T-helper 22 cell (primary cell): ENCODE measurements at places on chromosomes 7 and 10.

DNA sequence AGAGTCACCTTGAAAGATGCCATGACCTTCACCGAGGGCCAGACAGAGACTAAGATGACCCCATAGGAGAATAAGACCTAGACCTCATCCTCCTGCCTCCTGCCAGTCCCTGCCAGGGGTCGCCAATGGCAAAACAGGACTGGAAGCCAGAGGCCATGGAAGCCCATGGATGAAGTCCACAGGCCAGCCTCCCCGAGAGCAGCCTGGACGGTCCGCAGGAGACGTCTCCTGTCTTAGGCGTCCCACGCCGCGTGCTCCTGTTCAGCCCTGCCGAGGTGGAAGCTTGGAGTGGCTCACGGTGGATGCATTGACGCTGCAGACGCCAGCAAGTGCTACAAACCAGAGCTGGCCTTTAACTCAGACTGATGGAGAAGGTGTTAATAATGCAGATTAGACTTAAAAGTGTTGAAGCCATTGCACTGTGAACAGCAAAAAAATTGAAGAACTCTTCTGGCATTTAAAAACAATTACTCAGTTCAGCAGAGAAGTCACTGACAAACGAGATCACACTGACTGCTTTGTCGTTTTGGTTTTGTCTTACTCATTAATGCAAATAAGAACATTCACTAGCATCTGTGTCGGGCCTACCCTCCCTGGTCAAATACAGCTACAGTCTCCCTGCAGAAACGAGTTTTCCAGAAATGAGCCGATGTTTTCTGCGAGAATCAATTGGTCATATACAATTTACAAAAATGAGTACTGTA, 38.1 kb upstream of the FAM20C start:
- no peak for DNase-seq

DNA sequence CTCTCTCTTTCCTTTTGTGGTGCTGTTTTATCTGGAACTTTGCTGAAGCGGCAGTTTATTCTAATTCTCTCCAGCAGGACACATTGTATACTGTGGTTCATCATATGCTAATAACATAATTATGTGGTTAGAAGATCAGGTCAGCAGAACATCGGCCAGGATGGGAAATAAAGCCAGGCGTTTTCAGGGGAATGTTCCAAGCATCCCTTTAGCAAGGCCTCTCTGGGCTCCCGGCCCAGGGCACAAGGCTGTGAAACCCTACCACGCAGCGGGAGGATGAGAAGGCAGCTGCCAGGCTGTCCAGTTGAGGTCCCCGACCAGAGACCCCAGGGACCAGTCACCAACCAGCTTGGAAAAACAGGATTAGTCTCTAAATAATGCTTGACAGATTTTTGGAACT, 112.2 kb upstream of the GALNT17 start:
- DNase-seq: no peak

GRCh38 chr7:1853431-1853985, 183.4 kb downstream of the ELFN1 start:
- no peak for DNase-seq

DNA sequence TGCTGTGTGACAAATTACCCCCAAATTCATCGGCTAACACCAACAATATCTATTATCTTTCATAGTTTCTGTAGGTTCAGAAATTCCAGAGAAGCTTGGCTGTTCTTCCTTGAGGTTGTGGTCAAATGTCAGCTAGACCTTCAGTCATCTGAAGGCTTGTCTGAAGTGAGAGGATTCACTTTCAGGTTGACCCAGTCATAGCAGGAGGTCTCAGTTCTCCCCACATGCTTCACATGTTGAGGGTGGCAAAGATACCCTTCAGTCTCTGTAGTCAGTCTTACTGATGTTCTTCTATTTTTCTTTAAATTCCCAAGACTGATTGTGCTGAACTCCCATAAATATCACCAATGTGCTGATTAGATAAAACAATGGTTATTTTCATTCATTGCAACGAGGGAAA, 1692.0 kb downstream of the REEP3 start:
- no peak for DNase-seq

- no peak for DNase-seq
Measured at GRCh38 chr7:13312307-13312706, 624.9 kb downstream of the ARL4A start.

- no peak for DNase-seq
Measured at GRCh38 chr10:1526436-1527055, 210.8 kb downstream of the ADARB2 start.

- no peak for DNase-seq
Measured at GRCh38 chr10:18449611-18450026, 201.8 kb downstream of the NSUN6 start.

DNA sequence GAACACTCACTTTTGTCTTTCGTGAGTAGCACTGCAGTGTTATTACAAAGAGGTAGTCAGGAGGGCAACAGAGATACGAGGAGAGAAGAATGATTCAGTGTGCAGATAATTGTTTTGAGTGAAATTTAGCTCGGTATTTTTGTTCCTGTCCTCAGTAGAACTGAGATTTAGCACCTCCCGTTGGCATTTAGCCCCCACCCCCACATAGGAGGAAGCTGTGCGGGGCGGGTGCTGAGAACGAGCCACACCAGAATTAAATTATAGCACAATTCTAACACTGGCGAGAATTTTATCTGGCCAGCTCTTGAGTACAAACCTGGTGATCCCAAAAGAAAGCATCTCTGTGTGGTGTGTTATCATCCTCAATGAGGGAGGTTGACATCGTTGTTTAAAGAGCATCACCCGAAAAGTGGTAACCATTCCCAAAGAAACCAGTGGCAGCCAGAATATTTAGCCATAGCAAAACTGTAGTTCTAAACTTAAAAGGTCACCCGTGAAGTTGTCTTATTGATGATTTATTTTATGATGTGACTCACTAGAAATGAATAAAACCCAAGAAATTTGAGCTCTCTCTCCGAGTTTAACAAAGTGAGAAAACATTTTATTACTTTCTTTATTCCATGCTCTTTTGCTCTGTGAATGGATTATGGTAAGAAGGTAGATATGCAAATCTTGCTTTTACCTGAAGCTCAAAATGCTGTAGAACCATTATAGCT, 612.2 kb downstream of the SUGCT start:
- no peak for DNase-seq

DNA sequence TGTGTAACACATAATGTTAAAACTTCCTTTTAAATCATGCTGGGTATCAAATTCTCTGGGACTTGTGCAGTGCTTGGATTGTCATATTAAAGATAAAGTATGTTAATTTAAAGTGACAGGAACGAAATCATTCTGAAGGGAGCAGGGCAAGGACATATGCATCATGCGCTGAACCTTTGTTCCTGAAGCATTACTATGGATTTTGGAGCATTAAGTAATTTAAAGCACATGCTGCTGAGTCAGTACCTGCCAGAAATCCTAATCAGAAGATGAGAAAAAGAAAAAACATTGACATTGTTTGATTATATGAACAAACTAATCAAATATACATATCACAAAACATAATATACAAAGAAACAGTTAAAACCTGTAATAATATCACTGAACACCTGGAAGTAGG, 101.4 kb downstream of the MICU1 start:
- no peak for DNase-seq

DNA sequence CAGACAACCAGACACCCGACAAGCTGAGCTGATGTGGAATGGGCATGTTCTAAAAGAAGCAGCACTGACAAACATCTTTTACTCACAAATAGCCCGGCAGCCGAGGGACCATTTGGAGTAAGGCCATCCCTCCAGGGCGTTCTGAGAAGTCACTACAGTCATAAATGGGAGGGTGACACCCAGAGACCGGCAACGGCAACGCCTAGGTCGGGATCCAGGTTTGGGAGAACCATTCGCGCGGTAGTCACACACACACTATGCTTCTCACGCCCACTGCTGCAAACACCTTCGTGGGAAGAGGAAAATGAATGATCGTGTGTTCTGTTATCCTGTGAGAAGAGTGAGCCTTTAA, 9.8 kb downstream of the TNS3 start:
- no peak for DNase-seq

DNA sequence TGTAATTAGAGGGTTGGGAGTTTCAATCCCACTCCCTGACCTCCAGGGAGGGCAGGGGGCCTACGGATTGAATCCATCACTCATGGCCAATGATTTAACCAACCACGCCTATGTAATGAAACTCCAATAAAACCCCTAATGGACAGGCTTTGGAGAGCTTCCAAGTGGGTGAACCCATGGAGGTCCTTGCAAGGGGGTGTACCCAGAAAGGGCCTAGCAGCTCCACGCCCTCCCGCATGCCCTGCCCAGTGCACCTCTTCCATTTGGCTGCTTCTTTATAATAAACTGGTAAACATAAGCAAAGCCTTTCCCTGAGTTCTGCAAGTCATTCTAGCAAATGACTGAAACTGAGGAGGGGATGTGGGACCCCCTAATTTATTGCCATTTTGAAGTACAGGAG, 280.1 kb downstream of the FRMD4A start:
- no peak for DNase-seq

DNA sequence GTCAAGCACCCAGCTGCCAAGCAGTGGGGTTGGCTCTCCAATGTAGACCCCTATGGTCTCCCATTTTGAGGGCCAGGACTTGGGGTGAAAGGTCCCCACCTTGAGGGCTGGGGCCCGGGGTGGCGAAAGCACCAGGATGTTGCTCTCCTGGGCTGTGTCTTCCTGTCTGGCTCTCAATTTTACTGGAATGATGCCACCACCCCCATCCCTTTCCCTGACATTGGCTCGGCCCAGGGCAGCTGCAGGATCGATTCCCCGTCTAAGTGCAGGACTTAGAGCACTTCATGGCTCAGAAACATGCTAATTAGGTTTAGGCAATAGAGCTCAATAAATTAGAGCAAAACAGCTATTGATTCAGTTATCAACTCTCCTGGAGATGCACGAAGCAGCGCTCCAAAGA, 27.0 kb upstream of the HSPA12A start:
- no peak for DNase-seq

DNA sequence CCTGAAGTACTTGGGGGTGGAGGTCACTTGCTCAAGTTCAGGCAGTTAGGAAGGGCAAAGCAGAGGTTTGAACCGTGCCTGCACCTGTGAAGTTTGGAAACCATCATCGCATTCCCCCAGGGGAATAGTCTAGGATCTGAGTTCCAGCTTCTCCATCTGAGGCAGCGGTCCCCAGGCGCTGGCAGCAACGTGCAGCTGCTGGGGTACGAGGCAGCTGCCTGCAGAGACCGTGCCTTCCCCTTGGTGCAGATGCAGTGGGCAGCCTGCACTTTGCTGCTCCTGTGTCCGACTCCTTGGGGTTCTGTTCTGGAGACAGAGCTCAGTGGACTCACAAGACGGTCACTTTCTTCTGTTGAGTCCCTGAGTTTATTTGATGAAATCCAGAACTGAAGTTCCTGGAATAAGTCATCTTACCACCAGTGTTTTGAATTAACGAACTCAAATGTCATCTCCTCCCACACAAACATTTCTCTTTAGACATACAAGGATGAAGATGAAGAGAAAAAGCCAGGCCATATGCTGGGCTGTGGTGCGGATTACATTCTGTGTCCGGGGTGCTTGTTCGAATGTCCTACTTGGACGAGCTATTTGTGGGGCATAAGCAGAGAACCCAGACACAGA, 19.9 kb upstream of the GIMAP8 start:
- DNase-seq: no peak
